ENCODE measurements at places on chromosomes 16 and 17.

DNA sequence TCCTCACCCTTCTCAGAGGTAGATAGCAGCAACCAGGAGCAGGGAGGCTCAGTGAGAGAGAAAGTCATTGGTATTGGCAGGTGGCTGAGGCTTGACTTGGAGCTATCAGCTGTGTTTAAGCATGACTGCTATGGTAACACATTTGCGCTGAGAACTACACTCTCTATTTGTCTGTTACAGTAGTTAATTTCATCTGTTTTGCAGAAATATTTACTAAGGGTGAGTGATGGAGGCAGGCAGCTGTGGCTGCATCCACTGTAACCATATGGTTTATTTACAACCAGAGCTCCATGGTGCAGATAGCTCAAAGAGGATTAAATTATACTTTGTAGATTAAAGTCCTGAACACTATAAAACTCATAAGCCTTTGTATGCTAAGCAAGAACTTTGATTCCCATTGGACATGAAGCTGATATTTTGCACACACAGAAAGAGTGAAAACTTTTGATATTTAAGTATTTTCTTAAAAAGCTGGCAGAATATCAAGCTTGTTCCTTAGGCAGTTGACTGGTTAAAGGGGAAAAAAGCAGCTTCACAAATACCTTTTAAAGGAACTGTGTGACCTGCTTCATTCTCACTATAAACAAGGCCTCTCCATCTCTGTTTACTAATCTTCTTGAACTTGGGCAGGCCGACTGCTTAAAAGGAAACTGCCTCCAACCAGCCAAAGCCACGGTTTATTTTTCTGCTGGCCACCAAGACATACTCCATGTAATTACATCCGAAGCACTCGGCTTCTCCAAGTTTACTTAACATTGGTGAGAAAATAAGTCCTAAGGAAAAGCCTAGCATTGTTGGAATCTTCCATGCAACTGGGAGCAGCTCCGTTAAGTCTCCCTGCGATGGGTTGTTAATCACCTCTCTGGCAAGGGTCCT lies 299.8 kb upstream of the ZFHX3 start:
- no peak for DNase-seq

- DNase-seq: peak; percentile 81
These were observed 30.8 kb upstream of the RBBP6 start for GRCh38 chr16:24508614-24509013.

GRCh38 chr17:79443026-79443425 lies 167.8 kb downstream of the RBFOX3 start:
- DNase-seq: no peak

GRCh38 chr17:66481271-66481670 lies 178.9 kb downstream of the PRKCA start:
- DNase-seq: no peak

- no peak for DNase-seq
These were observed 114.5 kb upstream of the GSE1 start for GRCh38 chr16:85498607-85499006.

- DNase-seq: no peak
These were observed 8.2 kb upstream of the CACNA1H start for GRCh38 chr16:1144476-1145382.

GRCh38 chr16:90031186-90031930 lies 12.1 kb upstream of the DBNDD1 start:
- DNase-seq: peak; percentile 43

GRCh38 chr17:72692676-72693075 lies 399.8 kb downstream of the SLC39A11 start:
- DNase-seq: no peak

DNA sequence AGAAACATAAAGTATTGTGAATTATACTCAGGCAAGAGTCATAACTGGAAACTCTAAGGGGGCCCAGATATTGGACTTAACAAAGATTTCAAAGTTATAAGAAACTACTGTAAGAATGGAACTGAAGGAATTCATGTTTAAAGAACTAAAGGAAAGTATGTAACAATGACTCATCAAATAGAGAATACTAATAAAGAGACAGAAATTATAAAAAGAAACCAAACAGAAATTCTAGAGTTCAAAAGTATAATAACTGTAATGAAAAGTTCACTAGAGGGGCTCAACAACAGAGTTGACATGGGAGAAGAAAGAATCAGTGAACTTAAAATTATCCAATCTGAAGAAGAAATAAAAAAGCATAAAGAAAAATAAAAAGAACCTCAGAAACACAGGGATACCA lies 55.4 kb downstream of the ADCY9 start:
- DNase-seq: peak; percentile 16

DNA sequence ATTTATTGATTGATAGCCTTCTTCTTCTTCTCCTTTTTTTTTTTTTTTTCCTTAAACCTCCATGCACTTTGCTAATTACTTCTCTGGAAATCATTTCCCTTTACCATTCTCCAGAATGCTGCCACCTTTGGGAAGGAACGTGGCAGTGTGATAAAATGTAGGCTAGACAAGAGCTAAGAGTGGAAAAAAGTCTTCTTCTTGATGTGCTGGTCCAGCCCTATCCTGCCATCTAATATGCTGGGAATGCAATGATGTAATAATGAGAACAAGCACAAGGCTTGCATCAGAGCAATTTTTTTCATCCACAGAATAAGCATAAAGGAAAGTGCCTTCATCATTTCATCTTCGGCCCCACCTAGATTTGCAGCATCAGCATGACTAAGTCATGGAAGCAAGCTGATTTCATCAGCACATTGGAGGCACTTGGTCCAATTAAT lies 128.7 kb upstream of the ZFHX3 start:
- peak; percentile 89 for DNase-seq

GRCh38 chr16:28139530-28139929 lies 72.2 kb downstream of the XPO6 start:
- DNase-seq: peak; percentile 26

DNA sequence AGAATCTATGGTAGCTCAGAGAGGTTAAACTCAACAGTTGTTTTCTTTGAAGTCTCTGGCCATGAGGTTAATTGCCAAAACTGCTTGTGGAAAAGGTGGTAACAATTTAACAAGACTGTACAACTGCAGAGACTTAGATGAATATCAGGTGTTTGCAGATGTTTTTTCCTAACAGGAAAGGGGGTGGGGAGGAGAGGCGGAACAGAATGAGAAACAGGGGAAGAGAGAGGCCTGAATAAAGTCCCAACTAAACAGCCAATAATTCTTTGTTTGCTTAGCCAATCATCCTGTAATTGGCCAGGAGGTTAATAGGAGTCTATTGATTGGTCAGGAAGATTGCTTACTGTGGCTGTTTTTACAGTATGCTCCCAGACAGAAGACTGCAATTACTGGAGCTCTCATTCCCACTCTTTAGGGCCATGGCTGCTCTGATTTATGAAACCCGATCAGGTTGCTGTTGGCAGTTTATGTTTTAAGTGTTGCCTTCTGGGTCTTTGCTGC lies 249.7 kb upstream of the TBX2 start:
- DNase-seq: no peak

- peak; percentile 16 for DNase-seq
These were observed 417.2 kb upstream of the XYLT1 start for GRCh38 chr16:17887963-17888362.

GRCh38 chr16:86314402-86315025 lies 195.8 kb upstream of the FOXF1 start:
- no peak for DNase-seq

DNA sequence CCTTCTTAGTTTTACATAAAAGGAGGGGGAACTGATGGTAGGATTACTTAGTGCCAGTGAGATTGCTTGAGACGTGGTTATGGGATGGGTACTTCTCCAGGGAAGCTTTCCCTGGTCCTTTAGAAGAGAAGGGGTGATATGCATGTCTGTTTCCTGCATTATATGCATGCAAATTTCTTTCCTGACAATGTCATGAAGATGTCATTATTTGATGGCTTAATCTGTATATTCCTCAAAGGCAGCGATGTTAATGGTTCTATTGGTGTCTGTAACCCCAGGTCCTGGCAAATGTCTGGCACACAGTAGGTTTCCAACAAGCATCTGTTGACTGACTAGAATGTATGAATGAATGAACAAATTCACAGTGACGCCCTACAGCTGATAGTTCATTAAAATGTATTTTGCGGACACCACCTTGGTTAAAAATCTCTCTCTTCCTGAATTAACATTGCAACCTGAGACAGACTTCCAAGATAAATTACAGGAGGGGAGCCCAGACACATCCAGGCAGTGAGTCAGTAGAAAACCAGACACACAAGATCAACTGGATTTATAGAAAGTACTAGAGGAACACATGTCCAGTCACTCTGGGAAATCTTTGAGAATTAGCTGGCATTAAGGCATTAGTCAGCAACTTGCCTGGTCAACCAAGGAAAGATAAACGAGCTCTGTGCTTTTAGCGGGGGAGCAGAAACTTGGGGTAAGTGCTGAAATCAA lies 293.4 kb downstream of the XYLT1 start:
- peak; percentile 37 for DNase-seq

DNA sequence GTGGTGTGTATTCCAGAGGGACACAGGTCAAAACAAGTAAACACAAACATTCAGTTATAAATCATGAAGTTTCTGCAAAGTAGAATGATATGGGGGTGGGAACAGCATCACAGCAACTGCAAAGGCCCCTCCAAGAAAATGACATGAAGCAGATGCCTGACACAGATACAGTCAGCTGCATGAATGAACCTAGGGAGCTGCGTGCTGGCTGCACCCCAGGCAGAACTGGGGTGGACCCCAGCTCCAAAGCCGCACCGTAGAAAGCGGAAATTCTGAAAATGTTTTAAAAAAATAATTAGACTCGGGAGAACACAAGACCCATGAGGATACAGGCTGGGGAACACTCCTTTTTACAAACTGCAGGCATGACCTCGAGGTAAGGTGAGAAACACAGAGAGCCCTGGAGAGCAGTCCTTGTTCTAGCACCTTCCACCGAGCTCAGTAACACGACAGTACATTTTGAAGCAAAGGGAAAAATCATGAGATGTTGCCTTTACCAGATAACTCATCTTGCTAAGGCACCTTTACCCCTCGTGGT lies 323.8 kb downstream of the SOX9 start:
- no peak for DNase-seq

DNA sequence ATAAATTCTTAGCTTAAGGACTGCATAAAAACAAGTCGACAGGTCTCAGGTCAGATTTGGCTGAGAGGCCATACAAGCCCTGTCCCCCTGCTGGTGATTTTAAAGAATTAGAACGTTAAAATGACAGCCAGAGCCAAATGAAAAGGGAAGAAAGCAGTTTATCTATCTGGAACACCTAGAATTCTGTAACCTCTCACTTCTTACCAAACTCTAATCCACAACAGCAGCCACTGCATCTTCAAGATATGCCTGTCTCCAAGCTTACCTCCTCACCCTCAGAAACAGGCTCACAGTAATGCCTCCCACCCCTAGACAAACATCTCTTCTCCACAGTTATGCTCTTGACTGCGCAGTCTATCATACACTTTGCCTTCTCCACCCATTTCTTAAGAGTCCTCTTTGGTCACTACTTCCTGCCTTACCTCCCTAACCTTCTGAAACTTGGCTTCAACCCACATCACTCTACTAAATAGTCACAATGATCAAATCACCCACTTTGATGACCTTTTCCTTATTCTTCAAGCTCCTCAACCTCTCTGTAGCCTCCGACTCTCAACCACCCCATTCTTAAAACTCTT lies 14.2 kb downstream of the ANKFY1 start:
- DNase-seq: peak; percentile 70

DNA sequence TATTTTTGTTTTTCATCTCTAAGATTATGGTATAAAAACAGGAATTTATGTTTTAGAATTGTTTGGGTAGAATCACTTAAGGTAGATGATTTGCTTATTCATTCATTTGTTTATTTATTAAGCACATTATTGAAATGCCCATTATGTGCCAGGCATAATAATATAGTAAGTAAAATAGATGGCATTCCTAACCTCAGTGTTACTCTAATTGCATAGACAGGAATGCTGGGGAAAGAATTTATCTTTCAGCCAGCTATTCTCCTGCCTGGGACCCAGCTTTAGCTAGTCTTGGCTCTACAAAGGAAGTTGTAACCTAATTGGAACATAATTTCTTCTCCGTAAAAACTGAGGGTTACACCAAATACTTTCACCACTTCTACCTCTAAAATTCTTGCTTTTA lies 44.6 kb downstream of the NFAT5 start:
- no peak for DNase-seq

DNA sequence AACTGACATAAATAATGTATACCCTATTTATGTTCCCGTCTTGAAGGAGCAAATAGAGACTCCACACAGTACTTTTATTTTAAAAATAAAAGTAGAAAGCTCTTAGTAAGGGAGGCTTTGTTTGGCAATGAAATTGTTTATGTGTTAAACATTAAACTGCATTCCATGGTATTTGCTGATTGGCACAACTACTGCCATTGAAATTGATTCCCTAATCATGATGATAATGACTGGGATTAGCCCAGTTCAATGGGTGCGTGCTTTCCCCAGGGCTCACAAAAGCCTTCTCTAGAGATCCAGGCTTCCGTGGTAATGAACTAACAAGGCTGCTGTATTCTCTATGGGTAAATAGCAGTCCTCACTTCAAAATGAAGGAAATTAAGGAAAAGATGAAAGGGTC lies 67.5 kb downstream of the GPRC5B start:
- no peak for DNase-seq

- DNase-seq: no peak
These were observed 30.5 kb upstream of the PLCG2 start for GRCh38 chr16:81748476-81749198.

- no peak for DNase-seq
These were observed 210.2 kb downstream of the RPTOR start for GRCh38 chr17:80754846-80755245.

GRCh38 chr16:56824331-56824730 lies 40.7 kb upstream of the SLC12A3 start:
- DNase-seq: peak; percentile 41

- no peak for DNase-seq
These were observed 447.3 kb downstream of the HS3ST4 start for GRCh38 chr16:26139091-26139490.

GRCh38 chr17:65572581-65573281 lies 11.3 kb upstream of the AXIN2 start:
- no peak for DNase-seq
